ENCODE measurements at places on chromosomes 5 and 9. TPM values are rescaled to one million over a fixed set of nuclear protein-coding genes. Genes with fewer than 3 reads are reported as not detected.

The PCDHGA11 gene
- not detected for total RNA-seq

The FYB1 gene
- not detected for total RNA-seq

The ENTREP1 gene
- total RNA-seq = not detected

DNA sequence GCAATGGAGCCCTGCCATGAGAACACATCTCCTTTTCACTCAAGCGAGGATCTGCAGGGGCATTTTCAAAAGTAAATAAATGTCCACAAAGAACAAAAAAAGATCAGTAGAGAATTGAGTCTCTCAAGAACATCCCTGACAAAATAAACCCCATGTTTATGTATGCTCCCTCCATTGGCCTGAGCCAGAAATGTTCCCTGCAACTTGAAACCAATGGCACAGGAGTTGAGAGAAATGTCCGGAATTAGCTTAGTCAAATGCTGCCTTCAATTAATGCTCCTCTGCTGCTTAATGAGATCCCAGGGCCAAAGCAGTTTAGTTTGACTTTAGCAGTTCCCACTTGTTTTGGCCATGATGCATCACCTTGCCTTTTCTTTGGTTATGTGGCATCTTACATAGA is 238.3 kb downstream of the EBF1 start:
- DNase-seq = no peak

DNA sequence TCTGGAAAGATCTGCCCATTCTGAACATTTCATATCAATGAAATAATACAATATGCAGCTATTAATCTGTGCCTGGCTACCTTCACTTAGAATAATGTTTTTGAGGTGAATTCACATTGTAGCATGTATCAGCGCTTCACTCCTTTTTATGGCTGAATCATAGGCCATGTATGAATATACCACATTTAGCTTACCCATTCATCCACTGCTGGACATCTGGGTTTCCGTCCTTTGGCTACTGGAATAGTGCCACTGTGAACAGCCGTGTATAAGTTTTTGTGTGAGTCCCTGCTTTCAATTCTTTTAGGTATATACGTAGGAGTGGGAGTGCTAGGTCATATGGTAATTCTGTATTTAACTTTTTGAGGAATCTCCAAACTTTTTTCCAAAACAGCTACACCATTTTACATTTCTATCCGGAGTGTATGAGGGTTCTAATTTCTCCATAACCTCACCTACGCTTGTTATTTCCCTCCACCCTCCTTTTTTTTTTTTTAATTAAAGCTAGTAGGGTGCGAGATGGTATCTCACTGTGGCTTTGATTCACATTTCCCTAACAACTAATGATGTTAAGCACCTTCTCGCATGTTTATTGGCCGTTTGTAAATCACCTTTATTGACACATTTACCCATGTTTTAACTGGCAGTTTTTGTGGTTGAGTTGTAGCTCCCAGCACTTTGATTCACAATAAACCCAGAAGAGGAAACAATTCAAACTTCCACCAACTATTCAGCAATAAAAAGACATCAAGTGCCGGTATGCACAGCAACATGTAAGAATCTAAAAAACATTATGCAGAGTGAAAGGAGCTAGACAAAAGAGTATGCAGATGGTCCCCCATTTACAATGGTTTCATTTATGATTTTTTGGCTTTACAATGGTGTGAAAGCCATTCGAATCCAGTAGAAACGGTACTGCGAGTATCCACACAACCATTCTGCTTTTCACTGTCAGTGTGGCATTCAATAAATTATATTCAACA is 8.1 kb downstream of the SEMA4D start:
- no peak for DNase-seq

- DNase-seq = no peak
Observed at GRCh38 chr5:37005252-37005651, 128.7 kb downstream of the NIPBL start.
